Ureter (tissue), 1 donor: ENCODE measurements at places on chromosomes 1 and 21.

DNA sequence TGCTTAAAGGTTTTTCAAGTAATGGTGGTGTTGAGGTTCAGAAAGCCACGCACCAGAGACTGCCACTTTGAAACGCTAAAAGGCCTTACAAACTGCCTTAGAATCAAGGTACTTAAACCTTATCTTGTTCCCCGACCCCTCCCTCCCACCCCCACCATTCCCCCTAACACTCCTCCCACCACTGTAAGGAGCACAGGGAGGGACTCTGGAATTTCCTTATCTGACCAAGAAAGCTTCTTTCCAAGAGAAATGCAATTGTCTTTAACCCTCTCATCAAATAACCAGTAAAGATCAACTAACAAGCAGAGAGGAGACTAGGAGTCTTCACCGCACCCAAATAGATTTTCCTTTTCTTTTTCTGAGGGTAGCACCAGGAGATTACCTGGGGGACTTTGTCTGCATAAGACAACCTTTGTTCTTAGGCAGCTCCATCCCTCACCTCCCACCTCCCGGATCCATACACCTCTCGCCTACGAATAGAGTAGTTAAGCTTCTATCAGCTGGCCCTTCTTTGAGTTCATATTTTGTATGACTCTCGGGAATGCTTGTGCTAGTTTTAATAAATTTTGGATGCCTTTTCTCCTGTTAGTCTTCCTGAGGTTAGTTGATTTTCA, 137.7 kb upstream of the ADGRL2 start:
- DNase-seq: no peak

DNA sequence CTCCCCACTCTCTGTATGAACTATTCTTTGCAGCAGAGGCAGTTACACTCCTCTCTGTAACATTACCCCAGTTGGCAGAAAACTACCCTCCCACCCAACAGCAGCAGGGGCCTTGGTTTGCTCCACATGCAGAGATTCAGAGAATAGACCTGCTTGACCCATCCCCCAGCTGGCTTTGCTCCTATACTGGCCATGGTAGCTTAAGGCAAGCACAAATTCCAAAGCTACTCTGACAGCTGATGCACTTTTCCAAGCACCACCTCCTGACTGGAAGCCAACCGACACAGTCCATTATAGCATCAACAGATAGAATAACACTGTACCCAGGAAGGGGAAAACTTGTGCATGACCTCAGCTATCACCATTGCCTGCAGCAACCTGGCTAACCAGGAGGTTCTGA, 846.5 kb upstream of the NCAM2 start:
- DNase-seq: no peak

- no peak for DNase-seq
These were observed 168.1 kb upstream of the CHRM3 start for GRCh38 chr1:239218301-239218700.

DNA sequence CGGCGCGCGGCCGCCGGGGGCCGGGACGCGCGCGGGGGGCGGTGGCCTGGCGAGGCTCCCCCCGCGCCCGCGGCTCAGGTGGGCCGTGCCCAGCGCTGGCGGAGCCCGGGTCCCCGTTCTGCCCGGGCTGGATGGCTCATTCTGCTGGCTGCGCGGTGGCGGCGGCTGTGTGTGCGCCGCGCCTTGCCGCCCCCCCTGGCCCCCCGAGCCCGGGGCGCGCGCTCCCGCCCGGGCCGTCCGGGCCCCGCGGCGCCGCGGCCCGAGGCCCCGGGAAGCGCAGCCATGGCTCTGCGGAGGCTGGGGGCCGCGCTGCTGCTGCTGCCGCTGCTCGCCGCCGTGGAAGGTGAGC, at the start of gene EPHB2:
TSS of gene EPHB2 (plus strand) at position 139 of the 349 bp plus-strand sequence. CDS start at position 283, 144 bp downstream.
- no peak for DNase-seq

DNA sequence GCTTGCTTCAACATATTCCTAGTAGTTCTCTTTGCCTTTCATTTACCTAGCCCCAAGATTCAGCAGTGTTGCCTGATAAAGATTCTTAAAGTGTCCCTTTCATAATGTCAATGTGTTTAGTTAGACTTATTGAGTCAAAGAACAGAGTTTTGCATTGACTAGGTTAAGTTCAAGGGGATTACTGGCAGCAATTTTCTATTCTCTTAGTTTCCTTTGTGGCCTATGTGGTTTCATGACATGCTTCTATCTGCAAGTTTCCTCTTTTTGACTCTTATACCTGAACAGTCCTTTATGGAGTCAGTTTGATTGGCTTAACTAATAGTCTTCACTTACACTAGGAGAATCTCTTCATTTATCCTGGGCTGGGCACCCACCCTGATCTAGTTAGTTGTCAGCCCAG, 151.3 kb downstream of the ADGRL4 start:
- DNase-seq: no peak

DNA sequence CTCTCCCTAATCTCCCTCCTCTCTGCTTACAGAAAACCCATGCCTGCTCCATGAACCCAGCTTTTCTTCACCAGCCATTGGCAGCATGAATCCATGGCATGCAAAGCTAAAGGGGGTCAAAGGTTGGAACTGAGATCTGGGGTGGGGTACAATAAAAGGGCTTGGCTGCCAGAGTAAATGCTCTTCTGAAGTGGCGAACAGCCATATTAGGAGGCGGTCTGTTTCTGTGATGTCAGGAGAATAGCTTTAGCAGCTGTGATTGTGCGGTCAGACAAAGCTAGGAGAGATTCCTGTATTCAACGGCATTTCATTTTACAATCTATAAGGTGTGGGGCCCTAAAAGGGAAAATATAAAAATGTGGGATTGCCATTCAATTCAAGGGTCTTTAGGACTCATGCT, 71.7 kb upstream of the TMPRSS2 start:
- no peak for DNase-seq

DNA sequence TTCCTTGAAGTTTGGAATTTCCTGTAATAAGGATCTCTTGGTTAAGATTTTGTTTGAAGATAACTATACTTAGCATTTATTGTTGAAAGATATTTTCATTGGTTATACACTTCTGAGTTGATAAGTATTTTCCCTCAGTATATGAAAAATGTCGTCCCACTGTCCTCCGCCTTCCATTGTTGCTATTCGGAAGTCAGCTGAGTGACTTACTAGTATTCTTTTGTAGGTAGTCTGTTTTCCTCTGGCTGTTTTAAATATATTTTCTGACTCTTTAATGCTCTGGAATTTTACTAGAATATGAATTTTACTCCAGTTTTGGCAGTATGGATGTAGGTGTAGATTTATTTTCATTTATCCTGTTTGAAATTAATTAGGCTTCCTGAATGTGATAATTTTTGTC, 498.7 kb upstream of the NFIA start:
- no peak for DNase-seq

DNA sequence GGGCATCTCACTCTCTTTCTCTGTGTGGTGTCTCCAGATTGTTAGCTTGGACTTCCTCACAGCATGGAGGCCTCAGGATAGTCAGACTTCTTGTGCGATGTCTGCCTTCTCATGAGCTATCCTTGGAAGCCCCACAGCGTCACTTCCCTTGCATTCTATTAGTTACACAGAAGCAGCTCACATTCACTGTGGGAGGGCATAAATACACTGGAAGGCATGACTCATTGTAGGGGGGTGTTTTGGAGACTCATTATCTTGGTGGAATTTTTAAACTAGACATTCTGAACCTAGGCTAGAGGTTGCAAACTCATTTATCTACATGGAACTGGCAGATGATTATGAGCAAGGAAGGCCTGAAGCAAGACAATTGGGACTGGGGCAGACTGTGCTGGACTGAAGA, 21.4 kb upstream of the FASLG start:
- DNase-seq: no peak

GRCh38 chr1:233082778-233083550, 132.6 kb downstream of the NTPCR start:
- no peak for DNase-seq

GRCh38 chr1:7567376-7567775, 203.7 kb upstream of the VAMP3 start:
- no peak for DNase-seq

- no peak for DNase-seq
These were observed 154.6 kb upstream of the LRRC7 start for GRCh38 chr1:69413129-69413528.

- DNase-seq: no peak
These were observed 108.0 kb upstream of the ZBTB40 start for GRCh38 chr1:22343456-22344328.

- DNase-seq: no peak
These were observed 99.5 kb downstream of the PRKAB2 start for GRCh38 chr1:147072482-147073432.

DNA sequence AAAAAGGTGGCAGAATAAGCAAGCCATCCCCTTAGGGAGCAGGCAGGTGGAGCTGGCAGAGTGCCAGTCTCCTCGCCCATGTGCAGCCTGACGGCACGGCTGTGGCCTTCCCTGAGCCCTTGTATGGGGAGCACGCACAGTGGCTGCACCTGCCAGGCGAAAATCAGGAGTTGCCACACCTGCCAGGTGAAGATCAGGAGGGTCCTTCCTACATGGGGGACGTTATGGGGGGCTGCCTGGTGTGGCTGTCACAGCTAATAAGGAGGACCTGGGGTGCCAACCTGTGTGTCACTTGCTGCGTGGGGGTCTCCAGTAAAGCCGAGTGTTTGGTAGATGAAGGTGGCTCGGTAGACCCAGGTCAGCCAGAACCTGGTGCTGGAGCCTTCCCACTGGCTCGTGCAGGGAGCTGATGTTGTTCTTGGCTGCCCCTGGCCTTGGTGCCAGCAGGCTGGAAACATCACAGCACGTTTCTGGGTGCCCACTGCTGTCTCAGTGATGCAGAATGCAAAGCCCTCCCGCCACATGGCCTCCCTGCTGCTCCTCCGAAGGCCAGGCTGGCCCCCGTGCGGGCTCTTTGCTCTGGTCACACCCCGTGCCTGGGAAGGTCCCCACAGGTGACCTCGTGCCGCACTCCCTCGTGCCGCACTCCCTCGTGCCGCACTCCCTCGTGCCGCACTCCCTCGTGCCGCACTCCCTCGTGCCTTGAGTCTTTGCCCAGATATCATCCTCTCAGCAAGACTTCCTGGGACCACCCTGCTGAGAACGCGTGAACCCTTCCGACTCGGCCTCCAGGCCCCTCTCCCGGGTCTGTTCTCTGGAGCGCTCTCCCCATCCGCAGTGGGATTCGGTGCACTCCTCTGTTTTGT, 55.4 kb downstream of the SLC37A1 start:
- DNase-seq: peak; percentile 35

DNA sequence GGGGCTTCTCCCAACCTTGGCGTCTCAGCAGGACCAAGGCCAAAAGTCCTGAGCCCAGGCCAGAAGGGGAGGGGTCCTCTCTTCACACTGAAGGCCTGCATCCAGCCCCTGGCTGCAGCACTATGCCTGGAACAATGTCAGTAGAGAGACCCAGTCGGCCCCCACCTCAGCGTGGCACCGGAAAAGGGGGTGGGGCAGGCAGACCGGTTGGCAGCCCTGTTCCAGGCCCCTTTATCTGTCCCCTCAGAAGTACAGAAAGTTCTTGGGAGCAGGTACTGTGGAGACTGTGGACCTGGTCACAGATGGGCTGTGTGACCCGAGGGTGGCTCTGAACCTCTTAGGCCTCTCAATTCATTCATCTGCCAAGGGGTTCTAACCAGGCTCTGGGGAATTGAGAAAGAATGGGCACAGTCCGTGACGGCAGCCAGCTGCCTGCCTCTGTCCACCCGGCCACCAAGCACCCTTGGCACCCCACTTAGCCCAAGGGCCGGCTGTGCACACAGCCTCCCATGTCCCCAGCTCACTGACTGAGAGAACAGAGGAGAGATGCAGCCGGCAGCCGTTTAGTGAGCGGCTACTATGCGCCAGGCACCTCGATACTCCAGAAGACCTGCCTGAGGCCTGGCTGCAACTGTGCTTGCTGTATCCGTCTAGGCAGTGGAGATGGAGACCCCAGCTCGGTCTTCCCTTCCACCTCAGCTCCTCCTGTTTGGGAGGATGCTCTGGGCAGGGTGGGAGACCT, 23.9 kb downstream of the RUNX3 start:
- DNase-seq: no peak

DNA sequence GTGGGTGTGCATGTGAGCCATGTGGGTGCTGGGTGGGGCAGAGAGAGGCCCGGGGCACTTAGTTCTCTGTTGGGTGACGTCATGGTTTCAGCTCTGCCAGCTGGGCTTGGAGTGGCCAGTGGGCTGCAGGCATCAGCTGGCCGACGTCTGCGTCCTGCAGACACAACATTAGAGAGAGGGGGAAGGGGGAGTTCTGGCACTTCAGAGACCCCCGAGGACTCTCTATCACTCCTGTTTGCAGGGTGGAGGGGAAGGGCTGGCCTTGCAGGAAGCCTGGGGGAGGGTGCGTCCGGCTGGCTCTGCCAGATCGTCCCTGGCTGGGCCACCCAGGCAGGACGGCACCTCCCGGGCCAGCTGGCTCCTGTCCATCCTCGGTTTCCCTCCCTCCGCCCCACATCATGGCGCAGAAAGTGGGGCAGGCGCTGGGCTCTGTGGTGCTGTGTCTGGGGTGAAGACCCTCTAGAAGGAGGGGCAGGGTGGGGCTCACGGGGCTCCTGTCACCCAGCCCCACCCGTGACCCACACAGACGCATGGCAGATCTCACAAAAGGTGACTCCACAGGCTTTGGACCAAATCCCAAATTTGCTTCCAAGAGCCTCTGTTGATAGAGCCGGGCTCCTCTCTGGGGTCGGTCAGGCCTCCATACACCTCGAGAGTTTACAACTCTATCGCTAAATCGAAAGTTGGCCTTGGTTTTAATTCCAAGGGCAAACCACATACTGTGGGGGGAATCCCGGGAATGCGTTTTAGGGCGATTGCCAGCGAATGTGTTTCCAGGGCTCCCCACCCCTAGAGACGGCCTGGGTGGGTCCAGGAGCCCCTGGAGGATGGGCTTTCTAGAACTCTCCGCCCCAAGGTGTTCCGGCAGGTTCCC, 73.4 kb upstream of the TTC34 start:
- DNase-seq: no peak

GRCh38 chr1:236341298-236341697, 52.8 kb upstream of the EDARADD start:
- DNase-seq: no peak

DNA sequence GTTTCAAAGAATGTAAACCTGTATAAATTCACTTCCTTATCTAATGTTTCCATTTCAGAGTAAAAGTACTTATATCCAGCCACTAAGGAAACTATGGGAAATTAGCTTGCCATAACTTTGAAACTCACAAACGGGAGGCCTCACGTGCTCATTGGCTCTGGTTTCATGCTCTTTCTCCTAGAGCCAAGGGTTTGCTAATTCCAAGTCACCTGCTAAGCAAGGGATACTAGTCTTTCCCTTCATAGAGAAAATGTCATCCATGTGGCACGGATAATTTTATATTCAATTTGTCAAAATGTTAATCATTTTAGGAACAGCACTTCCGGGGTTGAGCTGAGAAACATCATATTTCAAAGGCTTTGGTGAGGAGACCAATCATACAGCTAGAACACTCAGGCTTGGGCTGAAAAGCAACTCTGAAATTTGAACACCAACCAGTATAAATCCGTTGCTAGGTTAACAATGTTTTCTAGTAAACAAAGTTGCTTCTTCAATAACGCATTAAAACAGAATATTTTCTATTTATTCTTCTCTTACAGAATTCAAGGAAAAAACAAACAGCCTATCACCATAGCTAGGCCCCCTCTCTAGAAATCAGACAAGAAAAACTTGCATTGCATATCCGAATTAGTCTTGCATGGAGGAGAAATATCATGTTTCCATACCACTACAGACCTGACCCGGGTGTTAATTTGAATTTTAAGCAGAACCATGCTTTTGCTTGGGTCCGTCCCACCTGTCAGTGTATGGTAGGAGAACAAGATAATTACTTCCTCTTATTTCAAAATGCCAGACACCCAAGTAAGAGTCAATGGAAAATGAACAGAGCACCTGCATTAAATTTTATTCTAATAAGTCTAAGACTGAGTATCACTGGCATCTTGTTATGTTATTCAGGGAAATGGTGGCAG, 196.1 kb upstream of the ESRRG start:
- no peak for DNase-seq
